ENCODE measurements at places on chromosomes 5 and 9.

GRCh38 chr9:134189145-134189469 is 24.7 kb upstream of the RNU6ATAC start:
- no peak for DNase-seq

GRCh38 chr5:41112486-41113455 is 41.6 kb upstream of the MROH2B start:
- DNase-seq = no peak

DNA sequence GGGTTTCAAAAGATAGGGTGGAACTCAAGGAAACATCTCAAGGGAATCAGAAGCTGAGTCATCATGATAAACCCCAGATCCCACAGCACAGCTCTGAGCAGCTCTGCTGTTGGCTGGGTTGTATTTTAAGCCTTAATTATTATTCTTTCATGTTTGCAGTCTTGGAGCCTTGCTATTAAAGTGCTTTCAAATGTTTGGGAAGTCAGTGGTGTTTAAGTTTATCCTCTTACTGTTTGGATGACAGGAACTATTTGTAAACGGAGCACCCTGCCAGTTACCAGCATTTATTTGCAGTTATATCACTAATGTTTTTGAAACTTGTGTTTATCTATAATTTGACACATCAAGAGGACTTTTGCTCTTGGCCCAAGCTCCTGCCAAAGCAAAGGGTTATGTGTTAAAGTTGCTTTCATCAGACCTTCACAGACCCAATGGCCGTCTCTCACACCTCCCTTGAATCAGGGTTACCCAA is 141.1 kb upstream of the SPDL1 start:
- no peak for DNase-seq

DNA sequence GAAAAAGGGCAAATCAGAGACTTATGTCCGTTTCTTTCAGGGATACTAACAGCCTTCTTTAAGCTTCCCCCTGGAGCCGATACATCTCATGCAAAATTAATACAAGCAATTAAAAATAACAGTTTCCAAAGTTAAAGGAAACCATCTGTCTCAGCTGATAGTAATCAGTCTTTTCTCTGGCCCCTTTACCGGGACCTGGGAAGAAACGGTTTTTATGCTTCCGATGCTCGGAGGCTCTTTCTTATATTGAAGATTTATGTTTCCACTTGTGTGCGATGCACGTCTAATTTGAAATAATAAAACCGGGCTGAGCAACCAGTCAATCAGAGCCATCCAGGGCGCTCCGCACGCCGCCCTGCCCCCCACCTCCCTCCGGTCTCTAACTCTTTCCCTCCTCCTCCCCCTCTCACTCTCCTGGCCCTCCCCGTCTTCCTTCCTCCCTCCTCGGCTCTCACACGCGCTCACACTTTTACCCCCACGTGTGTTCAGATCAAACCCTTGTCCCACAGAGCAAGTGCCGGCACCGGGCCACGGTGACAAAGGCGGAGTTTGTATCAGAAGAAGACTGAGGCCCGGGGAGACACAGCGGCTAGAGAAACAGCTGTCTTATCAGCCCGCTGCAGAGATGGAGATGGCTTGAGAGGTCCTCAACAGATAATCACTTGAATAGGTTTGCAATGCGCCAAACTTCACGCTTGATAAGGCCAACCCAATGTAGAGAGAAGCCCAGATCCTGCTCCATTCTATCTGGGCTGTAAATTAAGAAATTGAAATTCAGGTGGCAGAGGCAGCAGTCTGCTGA is 5.1 kb upstream of the ELAVL2 start:
- DNase-seq = no peak

DNA sequence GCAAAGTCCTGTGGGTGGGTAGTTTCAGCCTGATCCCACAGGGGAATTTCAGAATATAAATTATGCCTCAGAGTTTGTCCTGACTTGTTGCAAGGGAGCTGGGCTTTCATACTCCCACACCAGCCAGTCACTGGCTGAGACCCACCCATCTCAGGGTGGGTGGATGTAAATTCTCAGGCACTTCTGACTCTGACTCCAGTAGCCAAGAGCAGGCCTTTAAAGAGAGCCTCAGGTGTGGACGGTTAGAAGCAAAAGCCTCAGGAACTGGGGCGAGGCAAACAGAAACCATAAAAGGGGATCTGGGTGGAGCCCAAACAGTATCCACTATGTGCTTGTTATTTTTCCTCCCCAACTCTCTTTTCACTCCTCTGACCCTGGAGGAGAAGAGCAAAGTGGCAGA is 28.6 kb upstream of the FBXW11 start:
- DNase-seq = no peak

DNA sequence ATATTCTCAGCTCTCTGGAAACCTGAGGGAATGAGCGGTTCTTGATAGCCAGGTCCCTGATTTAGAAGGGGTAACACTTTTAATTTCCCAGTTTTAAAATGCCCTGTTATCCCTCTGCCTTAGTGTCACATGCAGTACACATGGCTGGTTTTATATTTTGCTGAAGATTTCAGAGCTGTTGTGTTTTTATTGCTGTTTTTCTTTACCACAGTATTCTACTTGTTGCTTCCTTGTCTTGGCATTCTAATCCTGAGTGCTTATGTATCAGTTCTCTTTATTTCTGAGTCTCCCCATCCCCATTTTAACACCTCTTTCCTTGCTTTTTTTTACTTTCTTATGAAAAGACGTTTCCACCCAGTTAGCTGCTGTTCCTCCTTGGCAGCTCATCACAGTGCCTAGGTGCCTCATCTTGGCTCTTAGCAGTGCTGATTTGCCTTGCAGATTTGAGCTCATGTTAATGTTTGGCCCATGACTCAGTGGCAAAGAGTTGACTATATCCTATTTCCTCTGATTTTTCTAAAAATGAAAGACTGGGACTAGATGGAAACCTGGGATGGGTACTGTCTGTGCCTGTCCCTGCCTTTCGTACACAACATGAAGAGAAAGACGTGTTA is 3.7 kb downstream of the MTRR start:
- no peak for DNase-seq

DNA sequence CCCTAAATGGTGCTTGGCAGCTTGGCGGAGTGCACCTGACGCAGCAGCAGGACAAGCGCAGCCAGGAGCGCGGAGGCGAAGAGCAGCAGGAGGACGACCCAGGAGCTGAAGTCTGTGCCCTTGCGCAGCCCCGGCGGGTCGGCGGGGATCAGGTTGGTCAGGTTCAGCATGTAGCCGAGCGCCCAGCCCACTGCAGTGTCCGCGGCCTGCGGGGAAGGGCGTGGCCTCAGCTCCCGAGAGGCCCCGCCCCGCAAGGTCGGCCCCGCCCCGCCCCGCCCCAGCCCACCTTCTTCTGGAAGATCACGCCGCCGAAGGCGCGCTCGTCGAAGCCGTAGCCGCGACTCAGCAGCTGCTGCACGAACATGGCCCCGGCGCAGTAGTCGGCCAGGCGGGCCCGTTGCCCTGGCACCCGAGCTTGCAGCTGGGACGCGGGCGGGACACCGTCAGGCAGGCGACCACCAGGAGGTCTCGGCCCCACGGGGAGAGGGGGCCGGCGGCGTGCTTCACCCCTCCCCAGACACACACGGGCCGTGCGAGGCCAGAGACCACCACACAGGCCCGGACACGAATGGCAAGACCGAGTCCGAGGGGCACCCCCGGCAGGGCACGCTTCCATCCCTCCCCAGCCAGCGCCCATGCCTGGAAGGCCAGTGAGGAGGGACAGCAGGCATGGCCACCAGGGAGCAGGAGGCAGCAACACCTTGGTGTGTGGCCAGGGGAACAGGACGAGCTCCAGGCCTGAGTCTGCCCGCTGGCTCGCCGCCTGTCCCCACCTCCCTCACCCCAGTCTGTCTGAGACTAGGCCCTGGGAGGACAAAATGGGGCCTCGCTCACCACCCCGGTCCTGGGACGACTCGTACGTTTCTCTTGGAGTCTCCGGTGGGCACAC is 2.9 kb upstream of the NPDC1 start:
- no peak for DNase-seq
